ENCODE measurements at places on chromosomes 3 and 15.

- DNase-seq: no peak
Measured at GRCh38 chr15:27617013-27617412, 482.1 kb downstream of the OCA2 start.

DNA sequence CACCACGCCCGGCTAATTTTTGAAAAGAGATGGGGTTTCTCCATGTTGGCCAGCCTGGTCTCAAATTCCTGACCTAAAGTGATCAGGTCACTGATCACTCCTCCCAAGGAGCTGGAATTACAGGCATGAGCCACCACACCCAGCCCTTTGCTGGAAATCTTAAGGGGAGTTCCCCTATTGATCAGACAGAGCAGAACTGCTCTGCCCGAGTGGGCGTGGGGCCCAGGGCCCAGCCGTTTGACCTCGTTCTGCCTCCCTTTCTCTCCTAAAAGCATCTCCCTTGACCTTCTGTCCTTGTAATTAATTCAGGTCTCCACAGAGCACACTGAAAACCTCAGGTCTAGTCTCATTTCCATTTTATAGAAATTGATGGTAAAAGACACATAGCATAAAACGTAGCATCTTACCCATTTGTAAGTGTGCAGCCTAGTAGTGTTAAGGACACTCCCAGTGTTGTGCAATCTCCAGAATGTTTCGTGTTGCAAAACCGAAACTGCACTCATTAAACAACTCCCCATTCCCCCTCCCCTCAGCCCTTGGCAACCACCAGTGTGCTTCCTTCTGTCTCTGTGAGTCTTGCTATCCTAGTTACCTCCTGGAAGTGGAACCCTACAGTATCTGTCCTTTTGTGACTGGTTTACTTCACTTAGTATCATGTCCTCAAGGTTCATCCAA, 89.3 kb downstream of the SLCO3A1 start:
- peak; percentile 44 for DNase-seq

DNA sequence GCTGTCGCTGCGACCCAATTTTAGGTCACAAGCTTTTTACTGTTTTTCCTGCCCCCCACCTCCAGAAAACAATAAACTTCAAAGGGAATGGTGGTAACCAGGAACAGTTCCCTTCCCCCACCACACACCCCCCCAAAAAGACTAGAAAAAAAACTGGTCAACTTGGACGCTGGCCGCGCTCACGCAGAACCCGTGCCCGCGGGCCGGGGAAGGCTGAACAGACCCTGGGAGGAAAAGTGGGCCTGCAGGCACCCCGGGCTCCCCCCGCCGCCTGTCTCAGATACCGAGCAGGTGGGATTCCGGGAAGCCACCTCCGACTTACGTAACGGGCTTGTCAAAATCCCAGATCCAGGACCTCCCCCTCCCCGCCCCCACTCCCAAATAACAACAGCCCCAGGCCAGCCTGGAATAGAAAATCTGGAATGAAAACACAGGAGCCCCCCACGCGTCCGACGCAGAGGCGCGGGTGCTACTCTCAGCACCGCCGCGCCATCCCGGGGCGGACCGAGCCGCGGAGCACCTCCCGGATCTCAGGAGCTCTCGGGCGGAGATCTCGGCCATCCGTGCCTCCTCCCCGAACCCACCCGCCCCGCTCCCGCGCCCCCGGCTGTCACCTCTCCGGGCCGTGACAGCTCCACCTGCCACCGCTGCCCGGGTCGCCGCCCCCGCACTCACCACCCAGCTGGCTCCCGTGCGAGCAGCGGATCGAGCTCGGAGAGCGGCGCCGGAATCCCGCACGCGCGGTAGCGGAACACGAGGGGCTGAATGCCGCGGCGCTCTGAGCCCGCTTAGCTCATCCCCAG, 557 bp downstream of the DENND4A start:
- peak; percentile 40 for DNase-seq

DNA sequence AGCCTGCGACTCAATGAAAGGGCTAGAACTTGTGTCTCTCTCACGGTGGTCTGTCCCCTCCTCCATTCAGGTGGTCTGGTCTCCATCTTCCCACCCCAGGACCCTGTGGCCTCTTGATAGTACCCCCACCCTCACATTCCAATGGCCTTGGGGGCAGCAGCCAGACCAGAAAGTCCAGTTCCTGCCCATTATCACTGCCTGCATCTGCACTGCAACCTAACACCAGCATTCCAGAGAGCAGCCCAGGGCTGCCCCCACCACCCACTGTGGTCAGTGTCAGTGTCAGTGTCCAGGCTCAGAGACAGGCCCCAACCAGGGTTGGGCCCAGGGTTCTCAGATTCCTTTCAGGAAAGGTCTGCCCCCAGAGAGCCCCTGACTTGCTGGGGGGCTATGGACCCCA, 12.6 kb downstream of the IGDCC3 start:
- no peak for DNase-seq

- no peak for DNase-seq
Measured at GRCh38 chr3:175179055-175179454, 319.9 kb downstream of the NAALADL2 start.

- no peak for DNase-seq
Measured at GRCh38 chr15:42069496-42070278, 24.7 kb downstream of the PLA2G4D start.

GRCh38 chr3:107740992-107741896, 218.5 kb downstream of the BBX start:
- DNase-seq: peak; percentile 31

DNA sequence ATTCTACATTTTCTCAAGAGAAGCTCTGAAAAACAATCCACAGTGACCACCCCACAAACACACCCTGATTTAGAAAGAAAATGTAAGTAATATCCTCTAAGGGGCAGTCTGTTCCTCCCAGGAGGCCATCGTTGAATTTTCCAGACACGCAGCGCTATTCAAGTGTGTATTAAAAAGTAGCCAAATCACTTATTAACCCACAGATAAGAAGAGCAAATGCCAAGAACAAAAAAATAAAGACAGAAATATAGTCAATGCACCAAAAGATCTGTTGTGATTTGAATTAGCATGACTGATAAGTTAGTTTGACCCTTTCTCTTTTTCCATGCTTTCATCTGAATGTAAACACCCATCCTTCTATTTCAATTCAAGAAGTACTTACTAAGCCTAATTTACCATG, 622.8 kb upstream of the ZNF385D start:
- DNase-seq: no peak

DNA sequence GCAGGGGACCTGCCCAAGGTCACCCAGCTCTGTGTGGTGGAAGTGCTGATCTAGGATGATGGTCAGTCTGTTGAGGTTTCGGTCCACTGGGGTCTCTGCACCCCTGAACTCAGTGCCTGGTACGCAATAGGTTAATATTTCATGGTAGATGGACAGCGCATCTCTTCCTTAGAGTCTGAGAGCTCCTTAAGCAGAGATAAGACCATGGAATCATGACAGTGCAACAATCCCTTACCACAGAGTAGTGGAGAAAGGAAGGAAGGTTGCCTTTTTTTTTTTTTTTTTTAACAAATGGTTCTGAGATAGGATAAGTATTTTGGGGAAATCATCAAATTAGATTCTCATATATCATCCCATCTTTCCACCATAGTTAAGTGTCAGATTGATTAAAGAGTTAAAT, 79.8 kb upstream of the SLC6A1 start:
- DNase-seq: no peak

GRCh38 chr15:99518191-99518590, 47.6 kb upstream of the MEF2A start:
- DNase-seq: no peak

DNA sequence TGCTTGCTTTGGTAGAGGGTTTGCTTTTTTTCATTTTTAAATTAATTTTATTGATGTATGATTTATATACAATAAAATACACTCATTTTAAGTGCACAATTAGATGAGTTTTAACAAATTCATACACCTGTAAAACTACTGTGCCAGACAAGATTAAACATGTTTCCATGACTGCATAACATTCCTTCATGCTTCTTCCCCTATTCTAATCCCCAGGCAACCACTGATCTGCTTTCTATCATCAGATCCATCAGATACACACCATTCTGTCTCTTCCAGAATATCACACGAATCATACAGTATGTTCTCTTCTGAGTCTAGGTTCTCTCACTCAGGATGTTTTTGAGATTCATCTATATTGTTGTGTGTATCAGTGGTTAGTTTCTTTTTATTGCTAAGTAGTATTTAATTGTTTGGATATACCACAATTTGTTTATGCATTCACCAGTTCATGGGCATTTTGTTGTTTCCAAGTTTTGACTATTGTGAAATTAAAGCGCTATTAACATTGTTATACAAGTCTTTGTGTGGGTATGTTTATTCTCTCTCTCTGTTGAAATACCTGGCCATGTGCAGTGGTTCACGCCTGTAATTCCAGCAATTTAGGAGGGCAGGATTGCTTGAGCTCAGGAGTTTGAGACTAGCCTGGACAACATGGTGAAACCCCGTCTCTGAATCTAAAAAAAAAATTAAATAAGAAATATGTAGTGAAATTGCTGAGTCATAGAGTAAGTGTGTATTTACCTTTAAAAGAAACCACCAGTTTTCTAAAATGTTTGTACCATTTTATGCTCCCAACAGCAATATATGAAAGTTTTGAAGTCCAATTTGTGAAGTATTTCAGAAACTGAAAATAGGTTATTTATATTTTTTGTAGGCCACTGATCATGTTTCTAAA, 7.0 kb upstream of the TFG start:
- DNase-seq: no peak

- peak; percentile 63 for DNase-seq
Measured at GRCh38 chr3:132730891-132731580, 8.8 kb upstream of the NPHP3 start.

DNA sequence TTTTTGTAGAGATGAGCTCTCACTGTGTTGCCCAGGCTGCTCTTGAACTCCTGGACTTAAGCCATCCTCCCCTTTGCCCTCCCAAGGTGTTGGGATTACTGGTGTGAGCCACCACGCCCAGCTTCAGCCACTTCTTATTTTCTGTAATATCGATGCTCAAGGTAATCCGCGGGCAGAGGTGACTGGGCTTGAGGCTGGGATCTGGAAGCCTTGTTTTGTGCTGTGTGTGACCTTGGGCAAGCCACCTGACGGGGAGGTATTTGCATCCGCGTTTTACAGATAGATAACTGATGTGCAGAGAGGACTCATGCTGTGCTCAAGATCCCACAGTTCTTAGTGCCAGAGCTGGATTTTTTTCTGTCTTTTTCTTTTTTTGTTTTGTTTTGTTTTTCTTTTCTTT, 27.8 kb upstream of the SEMA4B start:
- no peak for DNase-seq

GRCh38 chr15:87575896-87576473, 680.6 kb downstream of the NTRK3 start:
- DNase-seq: no peak

- DNase-seq: peak; percentile 77
Measured at GRCh38 chr3:69085833-69086722, 1.3 kb downstream of the ARL6IP5 start.

DNA sequence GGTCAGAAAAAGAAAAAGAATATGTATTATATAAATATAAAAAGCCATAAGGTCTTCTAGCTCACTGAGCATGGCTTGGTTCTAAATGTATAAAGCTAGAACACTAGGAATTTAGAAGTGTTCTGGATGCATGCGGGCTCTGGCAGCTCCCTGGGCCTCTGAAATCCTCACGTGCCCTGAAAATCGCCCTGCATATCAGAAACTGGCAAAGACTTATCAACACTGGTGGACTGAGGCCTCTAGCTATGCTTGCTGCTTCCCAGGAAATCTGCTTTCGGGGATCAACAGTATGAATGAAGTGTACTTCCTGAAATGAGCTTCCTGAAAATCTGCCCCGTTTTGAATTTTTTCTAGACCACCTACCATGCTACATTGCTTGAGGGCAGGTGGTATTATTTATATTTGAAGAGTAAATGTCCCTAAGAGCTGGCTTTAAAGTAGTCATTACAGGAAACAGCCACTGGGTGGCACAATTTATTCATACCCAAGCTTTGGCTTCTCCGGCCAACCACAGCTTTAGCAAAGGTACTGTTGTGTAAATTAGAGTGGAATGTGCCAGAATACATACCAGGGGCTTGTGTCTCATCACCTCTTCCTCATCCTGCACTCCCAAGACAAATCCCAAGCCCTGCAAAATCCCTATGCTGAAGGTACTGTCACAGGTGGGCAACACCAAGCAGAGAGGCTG, 17.7 kb downstream of the CRTAP start:
- DNase-seq: peak; percentile 65

DNA sequence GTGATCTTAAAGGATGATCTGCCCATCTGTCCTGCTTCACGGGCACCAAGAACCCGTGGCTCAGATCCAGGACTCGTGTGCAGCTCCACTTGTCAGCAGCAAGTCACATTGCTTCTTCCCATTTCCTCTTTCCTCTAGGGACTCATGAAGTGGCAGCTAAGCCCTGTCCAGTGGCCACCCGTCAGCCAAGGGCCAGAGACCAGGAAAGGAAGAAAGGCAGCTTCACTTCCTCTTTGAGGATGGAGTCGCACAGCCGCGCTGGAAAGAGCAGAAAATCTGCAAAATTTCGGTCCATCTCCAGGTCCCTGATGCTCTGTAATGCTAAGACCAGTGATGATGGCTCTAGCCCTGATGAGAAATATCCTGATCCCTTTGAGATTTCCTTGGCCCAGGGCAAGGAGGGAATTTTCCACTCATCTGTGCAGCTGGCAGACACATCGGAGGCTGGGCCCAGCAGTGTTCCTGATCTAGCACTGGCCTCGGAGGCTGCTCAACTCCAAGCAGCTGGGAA, 28.5 kb downstream of the IL16 start:
- no peak for DNase-seq

GRCh38 chr3:163577271-163577670, 1501.0 kb downstream of the SI start:
- no peak for DNase-seq

DNA sequence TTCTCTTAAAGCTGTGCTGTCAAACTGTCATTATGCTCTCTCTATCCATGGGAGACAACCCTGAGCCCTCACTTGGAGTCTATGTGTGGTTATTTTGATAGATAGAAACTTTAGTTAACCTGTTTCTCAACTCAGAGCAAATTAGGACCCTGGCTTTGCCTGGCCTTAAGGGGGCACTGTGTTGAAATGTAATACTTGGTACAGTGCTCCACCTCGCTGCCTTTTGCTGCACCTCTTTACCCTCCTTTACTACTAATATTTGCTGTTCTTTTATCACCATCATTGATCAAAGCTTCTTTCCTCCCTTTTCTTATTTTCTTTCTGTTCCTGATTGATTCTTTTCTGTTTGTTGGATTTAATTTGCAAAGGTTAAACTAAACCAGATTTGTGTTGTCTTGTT, 34.3 kb downstream of the STT3B start:
- DNase-seq: peak; percentile 47

- no peak for DNase-seq
Measured at GRCh38 chr3:32203854-32204253, 34.6 kb upstream of the CMTM8 start.

- no peak for DNase-seq
Measured at GRCh38 chr3:47385007-47385406, 4.2 kb downstream of the PTPN23 start.

DNA sequence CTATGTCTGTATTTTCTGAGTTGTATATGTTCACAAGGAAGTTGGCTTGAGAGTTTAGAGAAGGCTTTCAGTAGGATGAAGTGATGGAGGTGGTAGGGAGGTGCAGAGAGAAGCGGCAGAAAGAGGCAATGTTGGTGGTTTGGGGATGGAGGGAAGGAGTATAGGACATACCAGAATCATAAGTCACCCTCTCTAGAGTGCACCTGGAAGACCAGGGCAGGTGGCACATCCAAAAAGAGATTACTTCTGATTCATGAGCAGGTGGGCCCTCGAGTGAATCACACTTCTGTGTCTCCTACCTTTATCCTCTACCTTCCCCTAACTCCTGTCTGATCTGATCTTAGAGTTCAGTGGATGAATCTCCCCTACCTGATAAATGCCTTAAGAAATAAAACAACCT, 41.8 kb upstream of the MRPL3 start:
- no peak for DNase-seq

GRCh38 chr15:74809956-74810355, 2.7 kb upstream of the LMAN1L start:
- no peak for DNase-seq

- DNase-seq: no peak
Measured at GRCh38 chr3:12560505-12561190, 3.8 kb downstream of the MKRN2 start.

All from Kasumi-1 (cell line).